ENCODE measurements at places on chromosomes 7 and 10.

DNA sequence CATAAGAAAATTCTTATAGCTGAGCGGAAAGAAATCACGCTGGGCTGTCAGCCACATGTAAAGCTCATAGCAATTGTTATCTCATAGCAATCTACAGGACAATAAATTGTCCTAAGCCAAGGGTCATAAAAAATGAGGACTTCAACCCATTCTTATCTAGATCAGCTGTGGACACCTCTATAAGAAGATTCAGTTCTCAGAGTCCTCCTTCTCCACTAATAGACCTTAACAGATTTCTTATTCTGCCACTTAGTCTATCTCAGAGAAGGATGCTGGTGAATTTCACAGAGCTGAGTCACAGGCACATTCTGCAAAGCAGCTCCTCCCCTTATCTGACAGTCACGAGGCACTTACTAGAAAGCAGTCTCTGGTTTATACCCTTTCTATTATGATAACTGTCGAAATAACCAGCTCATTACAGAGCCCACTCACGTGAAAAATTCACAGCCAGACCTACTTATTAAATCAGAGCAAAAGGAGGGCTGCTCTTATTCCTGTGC lies 185.3 kb upstream of the PCLO start:
- DNase-seq = peak; percentile 63

DNA sequence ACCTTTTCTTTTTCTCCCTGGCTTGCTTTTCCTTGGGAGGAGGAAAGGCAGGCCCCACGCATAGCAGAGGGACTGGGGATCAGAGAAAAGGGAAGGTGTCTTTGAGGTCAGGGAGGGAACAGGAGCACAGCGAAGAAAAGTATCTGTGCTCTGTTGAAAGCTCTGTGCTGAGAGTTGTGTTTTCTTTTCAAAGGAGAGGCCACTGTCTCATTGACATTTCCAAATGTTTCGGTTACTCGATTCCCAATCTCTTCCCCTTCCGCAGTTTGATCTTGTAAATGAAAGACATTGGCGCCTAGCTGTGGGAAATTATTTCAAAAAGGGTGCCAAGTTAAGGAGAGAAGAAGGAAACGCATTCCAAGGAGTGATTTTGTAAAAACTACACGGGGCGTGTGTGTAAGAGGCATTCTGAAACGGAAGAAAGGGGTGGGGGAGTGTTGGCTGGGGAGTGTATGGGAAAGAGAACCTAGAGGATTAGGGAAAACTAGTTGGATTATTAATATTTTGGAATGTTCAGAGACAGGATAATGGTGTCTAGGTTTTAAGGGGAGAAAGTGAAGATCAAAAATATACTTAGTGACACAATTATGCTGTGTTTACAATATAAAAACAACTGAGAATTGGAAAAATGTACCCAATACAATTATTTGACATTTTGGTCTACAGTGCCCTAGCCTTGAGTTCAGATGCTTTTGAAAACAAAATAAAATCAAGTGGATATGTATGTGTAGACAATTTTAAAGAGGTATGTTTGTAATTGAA lies 708 bp downstream of the KLHDC10 start:
- DNase-seq = no peak

DNA sequence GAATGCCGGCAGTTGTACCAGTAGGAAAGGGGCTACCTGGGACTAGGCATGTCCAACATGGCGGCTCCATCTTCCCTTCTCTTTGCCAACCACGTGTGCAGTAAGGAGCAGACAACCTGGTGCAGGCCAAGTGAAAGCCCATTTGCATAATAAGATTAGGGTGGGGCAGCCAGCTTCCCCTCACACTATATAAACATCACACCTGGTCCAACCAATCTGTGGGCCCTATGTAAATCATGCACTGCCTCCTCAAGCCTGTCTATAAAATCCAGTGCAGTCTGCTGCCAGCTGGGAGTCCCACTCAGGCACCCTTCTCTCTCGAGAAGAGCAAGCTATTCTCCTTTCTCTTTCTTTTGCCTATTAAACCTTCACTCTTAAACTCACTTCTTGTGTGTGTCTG lies 429.3 kb downstream of the CALN1 start:
- DNase-seq = no peak

GRCh38 chr7:149103424-149103823 lies 12.9 kb upstream of the ZNF786 start:
- DNase-seq = no peak

DNA sequence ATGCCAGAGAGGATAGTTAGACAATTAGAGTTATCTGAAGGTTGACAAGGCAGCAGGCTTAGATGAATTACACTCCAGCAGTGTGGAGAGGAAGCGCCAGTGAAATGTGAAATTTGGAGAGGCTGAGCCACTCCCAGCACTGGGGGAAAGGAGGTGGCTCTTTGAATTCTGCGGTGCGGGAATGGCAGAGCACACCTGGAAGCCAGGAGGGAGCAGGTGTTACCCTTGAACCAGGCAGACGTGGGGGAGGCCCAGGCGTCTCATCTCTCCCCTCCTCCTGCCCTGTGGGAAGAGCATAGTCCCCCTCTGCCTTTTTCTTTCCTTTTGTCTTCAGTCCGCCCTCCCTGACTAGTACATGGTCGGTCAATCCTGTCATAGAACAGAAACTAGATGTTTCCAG lies 203.1 kb downstream of the DPP6 start:
- no peak for DNase-seq

DNA sequence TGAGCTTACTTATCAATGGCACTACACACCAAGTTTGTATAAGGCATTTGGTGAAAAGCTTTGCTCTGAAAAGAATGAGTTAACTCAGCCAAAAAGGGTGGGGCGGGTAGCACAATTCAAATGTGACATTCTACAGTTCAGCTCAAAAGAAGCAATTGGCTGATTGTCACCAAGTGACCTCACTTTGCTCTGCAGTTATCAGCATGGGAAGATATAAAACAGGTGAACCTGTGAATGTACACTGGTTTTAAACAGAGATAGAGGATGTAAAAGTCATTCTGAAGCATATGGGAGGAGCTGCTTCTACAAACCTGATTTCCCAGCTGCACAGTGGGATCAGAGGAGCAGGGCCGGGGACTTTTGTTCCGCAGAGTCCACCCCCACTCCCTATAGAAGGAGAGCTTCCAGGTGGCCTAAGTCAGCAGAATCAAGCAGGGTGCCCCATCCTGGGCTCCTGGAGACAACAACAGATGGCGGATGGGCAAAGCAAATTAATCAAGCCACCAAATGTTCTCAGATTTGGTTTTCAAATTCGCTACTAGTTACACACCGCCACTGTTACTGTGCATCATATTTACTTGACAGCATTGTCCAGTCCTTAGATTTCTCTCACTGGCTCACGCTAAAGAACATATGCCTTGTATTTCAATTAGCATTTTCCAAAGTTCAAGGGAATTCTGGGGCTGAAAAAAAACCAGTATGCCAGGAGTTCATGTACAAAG lies 27.5 kb upstream of the NPVF start:
- DNase-seq = no peak

GRCh38 chr7:41785840-41786239 lies 83.0 kb upstream of the INHBA start:
- DNase-seq = no peak

DNA sequence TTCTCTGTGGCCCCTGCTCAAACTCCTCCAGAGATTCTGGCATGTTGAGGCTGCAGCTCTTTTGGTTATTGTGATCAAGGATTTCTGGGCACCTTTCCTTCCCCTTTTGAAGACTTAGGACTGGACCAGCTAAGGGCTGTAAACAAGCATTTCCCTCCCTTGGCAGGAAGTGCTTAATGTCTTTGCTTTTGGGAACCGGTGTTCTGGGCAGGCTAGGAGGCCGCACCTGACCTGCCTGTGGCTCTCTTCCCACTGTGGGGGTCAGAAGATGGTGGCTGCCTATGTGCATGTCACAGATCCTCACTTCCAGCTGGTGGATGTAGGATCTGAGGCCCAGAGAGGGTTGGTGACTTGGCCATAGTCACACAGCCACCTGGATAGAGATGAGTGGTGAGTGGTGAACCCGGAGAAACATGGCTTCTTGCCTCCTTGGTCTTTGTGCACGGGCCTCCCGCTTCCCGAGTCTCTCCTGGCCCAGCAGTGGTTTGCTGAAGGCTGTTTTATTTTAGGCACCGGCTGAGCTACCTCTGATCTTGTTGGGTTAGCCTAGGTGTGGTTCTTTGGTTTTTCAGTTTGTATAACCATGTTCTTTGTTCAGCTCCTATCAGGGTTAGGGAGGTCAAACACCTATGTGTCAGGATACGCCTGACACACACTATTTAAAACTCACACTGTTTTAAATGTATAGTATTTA lies 82.0 kb downstream of the GRK5 start:
- no peak for DNase-seq

DNA sequence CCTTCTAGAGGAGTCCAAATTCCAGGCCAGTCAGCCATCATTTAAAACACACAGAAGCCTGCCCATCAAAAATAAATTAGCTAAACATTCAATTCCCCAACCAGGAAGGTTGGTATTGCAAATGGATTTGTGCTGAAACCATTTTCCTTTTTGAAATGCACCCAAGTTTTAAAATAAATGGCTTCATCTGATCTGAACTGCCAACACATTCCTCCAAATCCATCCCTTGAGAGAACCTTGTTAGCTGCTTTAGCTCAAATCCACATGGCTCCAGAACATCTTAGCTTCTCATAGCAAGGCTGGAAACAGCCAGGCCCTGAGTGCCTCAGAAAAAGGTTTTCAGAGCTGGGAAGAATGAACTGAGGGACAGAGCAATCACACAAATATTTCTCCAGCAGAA lies 306.3 kb downstream of the FZD1 start:
- no peak for DNase-seq

DNA sequence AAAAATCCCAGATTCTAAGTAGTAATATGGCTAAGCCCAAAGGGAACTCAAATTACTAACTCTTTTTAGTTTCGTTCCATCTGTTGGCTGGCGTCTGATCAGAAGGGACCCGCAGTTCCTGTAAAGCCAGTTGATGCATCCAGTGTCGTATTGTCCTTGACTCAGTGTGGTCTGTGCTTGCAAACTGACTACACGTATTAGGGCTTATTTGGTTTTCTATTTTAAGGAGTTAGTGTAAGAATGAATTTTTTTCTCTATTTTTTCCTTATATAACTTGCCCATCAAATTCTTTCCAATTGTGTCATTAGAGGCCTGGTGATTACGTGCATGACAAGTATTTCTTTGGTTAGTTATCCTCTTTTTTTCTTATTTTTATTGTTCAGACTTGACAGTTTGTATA lies 9.7 kb downstream of the ABCA13 start:
- peak; percentile 73 for DNase-seq

DNA sequence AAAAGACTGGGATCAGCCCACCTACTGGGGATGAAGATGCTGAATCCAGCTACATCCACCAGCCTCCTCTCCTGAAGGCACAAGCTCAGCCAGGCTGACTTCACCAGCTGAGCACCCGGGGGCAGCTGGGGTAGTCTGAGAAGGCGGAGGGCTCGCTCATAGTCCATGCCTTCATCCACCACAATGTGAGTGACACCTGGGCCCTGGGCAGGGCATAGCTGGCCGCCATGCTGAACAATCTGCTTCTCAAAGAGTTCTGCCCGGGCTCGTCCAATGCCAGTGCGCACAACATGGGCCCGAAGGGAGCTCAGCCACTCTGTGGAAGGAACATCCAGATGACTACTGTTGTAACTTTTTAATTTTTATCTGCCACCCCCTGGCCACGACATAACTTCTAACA lies 2.2 kb downstream of the POLL start:
- DNase-seq = no peak

- DNase-seq = no peak
Measured at GRCh38 chr10:60975716-60976115, 31.7 kb upstream of the RHOBTB1 start.

GRCh38 chr7:101664436-101664835 lies 35.3 kb upstream of the MYL10 start:
- no peak for DNase-seq

DNA sequence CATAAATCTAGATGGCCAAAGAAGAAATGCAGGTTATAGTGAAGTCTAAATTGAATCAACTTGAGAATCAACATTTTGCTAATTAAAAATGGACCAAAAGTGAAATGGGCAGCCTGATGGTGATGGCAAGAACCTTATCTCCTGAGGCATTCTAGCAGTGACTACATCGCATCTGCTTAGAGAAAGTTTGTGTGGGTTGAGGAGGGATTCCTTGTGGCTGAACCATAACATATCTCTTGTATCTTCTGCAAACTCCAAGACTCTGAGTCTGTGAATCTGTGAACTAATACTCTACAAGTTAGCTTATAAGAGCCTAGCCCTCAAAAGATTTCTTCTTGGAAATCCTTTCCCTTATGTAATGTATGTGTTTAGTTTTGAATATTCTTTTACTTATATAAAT lies 85.6 kb downstream of the PRKG1 start:
- DNase-seq = peak; percentile 5

DNA sequence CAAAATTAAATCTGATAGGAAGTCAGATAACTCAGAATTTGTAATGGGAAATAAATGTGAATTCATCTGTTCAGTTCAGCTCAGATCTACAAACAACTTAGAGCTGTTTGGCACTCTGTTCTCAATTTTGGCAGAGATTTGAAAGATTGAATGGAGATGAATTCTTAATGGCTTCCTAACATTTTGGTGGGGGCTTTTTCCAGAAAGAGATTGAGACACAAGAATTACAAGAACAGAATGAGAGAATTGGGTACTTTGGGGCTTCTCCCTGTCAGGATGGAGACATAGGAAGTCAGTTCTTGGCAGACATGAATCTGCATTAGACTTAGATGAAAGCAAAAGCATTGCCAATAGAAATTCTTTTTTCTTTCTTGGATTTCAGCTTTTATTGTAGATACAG lies 39.0 kb upstream of the PTPRZ1 start:
- no peak for DNase-seq

DNA sequence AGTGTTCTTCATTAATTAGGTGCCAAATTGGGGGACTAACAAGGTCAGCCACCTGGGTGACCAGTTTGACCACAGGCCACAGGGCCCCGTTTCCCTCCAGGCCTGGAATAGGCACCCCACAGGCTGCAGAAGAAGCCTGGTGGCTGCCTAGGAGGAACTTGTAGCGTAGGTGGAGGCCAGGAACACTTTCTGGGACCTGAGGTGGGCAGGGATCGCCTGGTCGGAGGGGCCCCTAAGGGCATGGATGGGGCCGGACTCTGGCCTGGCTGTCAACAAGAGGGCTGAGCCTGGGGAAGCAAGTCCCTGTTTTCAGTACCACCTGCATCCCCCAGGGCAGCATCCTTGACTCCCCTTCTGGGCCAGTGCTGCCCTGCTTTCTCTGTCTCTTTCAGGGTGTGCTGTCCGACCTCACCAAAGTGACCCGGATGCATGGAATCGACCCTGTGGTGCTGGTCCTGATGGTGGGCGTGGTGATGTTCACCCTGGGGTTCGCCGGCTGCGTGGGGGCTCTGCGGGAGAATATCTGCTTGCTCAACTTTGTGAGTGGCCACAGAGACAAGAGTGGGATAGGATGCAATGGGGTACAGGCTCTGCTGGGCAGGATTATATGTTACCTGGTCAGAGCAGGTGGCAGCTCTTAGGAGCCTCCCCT lies 30.7 kb upstream of the SH2D4B start:
- DNase-seq = no peak

GRCh38 chr7:94064541-94065191 lies 60.5 kb upstream of the BET1 start:
- no peak for DNase-seq

DNA sequence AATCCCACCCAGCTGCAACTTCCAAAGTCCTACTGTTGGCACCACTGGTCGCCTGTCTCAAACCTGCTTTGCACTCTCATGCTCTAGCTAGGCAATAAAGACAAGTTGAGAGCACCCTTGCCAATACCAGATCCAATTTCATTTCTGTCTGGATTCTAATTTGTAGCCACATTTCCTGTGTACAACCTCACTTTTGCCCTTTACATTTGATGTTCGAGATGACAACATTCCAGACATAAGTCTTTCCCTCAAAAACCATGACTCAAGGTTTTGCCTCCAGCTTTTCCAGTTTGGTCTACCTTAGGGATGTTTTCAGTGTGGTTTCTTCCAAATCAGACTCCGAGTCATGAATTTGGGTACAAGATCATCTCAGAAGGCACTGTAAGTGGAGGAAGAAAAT lies 309.0 kb downstream of the GPAM start:
- DNase-seq = peak; percentile 42
